CD4-positive, alpha-beta T cell (primary cell): ENCODE measurements at places on chromosomes 3 and 15.

- no peaks in the 10 kb centered on the region for H3K36me3 ChIP-seq
- no peak overlapping the region for H3K4me3 ChIP-seq
- no peak overlapping the region for H3K27ac ChIP-seq
- H3K4me1 ChIP-seq, result peaks cover 38% of the 10 kb centered on the region
Observed at GRCh38 chr15:64013179-64014062, 32.9 kb downstream of the DAPK2 start.

GRCh38 chr3:142958707-142959106 lies 4.8 kb downstream of the PAQR9 start:
- H3K4me3 ChIP-seq, result no peak overlapping the region
- no peak for DNase-seq
- H3K36me3 ChIP-seq, result no peaks in the 10 kb centered on the region
- no peak overlapping the region for H3K27ac ChIP-seq
- peaks cover 52% of the 10 kb centered on the region for H3K27me3 ChIP-seq

- DNase-seq, result no peak
- no peak overlapping the region for H3K4me3 ChIP-seq
- H3K27ac ChIP-seq, result no peak overlapping the region
Observed at GRCh38 chr15:90437516-90437915, 49.5 kb downstream of the IQGAP1 start.

DNA sequence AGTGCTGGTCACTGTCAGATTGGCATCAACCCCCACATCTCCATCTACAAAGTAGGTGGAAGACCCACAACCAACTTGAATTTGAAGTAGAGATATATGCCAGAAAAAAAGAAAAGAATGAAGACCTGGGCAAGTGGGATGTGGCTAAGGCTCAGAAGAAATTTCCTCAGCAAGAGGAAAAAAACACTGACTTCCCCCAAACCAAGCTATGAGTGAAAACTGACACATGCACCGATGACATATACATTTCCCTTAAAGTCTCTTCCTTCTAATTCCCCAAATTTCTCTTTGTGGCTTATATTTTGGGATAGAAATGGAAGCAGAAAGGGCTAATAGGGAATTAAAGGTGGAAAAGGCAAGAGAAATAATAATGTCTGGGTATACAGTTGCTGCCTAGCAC lies 59.0 kb downstream of the CYP19A1 start:
- peaks cover 7% of the 10 kb centered on the region for H3K27me3 ChIP-seq
- no peak overlapping the region for H3K27ac ChIP-seq
- no peaks in the 10 kb centered on the region for H3K36me3 ChIP-seq
- no peak overlapping the region for H3K4me3 ChIP-seq

- H3K36me3 ChIP-seq, result peaks cover 5% of the 10 kb centered on the region
- H3K4me3 ChIP-seq, result peak overlapping the region; percentile 48
- DNase-seq, result no peak
- no peaks in the 10 kb centered on the region for H3K27me3 ChIP-seq
Observed at GRCh38 chr3:15796771-15797641, 773 bp downstream of the ANKRD28 start.

DNA sequence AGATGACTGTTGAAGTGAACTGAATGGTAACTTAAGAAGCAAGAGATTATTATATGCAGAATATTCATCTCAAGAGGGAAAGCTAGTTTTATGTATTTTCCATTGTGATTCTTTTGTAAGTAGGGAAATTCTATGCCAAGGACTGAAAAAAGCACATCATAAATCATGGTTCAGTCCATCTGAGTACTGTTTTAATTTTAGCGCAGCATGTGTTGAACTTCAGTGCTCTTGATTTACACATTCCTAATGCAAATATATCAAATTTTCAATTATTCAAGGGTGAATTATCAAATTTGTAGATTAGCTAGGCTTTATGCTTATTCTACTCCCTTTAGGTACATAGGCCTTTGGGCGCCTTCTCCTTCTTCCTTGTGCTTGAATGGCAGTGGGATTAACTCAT lies 50.3 kb upstream of the TCF12 start:
- H3K36me3 ChIP-seq, result no peaks in the 10 kb centered on the region
- H3K27ac ChIP-seq, result no peak overlapping the region
- H3K4me3 ChIP-seq, result no peak overlapping the region
- no peaks in the 10 kb centered on the region for H3K27me3 ChIP-seq
- H3K4me1 ChIP-seq, result no peaks in the 10 kb centered on the region

GRCh38 chr15:37941779-37942178 lies 7.3 kb downstream of the TMCO5A start:
- H3K4me3 ChIP-seq, result no peak overlapping the region
- no peak for DNase-seq
- no peak overlapping the region for H3K27ac ChIP-seq
- no peaks in the 10 kb centered on the region for H3K36me3 ChIP-seq
- H3K27me3 ChIP-seq, result no peaks in the 10 kb centered on the region

DNA sequence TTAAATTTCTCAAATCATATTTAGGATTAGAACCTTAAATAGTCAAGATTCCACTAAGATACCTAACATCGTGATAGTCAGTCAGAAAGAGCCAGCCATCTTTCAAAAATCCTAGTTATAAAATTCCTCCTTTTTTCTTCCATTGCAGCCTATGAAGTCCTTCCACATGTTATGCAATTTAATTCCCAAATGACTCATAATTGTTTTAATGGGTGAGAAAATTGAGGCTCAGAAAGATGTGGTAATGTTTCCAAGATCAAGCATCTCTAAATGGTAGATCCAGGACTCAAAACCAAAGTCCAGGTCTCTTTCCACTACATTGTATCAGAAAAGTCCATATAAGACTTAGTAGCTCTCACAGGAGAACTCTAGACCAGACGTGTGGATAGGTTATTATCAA lies 9.5 kb downstream of the CFAP44 start:
- H3K4me3 ChIP-seq, result no peak overlapping the region
- H3K36me3 ChIP-seq, result peaks cover 9% of the 10 kb centered on the region
- no peak overlapping the region for H3K27ac ChIP-seq
- no peaks in the 10 kb centered on the region for H3K4me1 ChIP-seq
- DNase-seq, result no peak

- H3K4me1 ChIP-seq, result no peaks in the 10 kb centered on the region
- DNase-seq, result no peak
- H3K4me3 ChIP-seq, result no peak overlapping the region
- no peaks in the 10 kb centered on the region for H3K36me3 ChIP-seq
Observed at GRCh38 chr15:69540622-69541021, 88.0 kb downstream of the RPLP1 start.
